ENCODE measurements at places on chromosomes 6 and 20.

DNA sequence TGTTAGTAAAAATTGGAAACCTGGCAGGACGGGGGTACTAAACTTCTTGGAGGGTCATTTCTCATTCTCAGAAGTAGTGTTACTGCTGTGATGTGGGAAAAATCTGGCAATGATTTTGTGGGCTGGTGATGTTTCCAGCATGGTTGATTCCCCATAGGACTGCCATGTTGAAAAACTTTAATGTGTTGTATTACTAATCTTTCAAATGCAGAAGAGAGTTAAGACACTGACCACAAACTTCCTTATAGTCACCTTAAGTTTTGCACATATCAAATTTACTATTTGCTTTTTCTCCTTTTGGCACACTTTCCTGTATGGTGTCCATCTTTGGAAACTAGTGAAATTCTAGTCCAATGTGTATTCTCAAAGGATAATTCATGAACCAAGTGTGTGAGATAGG, 236.2 kb upstream of the TAB2 start:
- H3K4me3 ChIP-seq: no peak overlapping the region
- DNase-seq: no peak
- peaks cover 3% of the 10 kb centered on the region for H3K36me3 ChIP-seq

DNA sequence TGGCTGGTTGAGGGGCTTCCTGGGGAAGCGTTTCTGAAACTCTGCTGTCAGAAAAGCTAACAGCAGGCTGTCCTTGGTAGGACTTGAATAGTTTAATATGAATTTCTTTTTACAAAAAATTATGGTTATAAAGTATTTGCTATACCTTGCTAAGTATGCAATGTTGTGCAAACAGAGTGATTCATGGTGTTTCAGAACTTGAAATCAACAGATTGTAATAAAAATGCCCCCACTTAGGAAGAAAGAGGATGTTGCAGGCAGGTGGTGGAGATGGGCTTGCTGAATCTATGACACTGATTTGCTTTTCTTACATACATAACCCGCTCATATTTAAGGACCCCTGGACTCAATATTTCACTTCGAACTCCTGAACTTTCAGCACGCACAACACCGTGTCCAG, 211.6 kb downstream of the THBS2 start:
- H3K36me3 ChIP-seq: no peaks in the 10 kb centered on the region
- no peak overlapping the region for H3K27ac ChIP-seq
- no peaks in the 10 kb centered on the region for H3K4me1 ChIP-seq
- no peaks in the 10 kb centered on the region for H3K27me3 ChIP-seq
- H3K4me3 ChIP-seq: no peak overlapping the region

DNA sequence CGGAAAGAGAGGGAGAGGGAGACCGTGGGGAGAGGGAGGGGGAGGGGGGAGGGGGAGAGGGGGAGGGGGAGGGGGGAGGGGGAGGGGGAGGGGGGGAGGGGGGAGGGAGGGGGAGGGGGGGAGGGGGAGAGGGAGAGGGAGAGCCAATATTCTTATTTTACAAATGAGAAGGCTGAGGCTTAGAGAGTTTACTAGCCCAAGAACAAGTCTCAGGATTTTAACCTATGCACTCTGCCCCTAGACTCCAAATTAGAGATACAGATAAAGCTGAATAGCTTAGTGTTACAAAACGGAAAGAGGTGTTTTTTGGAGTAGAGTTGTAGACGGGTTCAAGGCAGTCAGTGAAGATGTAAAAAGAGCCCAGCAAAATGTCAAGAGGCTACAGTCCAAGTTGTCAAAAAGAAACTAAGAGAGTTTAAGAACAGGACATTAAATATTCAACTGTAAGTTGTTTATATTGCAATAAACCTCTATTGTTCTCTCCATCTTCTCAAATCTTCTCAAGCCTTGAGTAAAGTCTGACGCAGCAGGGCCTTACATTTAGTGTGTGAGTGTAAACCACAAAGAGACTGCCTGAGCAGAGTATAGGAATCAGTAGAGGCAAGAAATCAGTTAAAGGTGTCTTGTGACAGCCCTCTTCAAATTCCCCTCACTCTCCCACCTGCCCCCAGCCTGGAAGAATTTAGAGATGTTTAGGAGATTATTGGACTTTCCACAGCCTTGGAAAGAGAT, 34.9 kb upstream of the AKIRIN2 start:
- H3K36me3 ChIP-seq: peaks cover 2% of the 10 kb centered on the region
- DNase-seq: peak; percentile 28
- H3K27me3 ChIP-seq: no peaks in the 10 kb centered on the region
- peaks cover 48% of the 10 kb centered on the region for H3K4me1 ChIP-seq
- peak overlapping the region; percentile 90 for H3K27ac ChIP-seq

GRCh38 chr20:6663751-6664388, 103.6 kb upstream of the BMP2 start:
- DNase-seq: no peak
- no peak overlapping the region for H3K27ac ChIP-seq
- H3K27me3 ChIP-seq: no peaks in the 10 kb centered on the region
- no peak overlapping the region for H3K4me3 ChIP-seq

- no peaks in the 10 kb centered on the region for H3K36me3 ChIP-seq
- H3K4me1 ChIP-seq: no peaks in the 10 kb centered on the region
- H3K27ac ChIP-seq: no peak overlapping the region
- DNase-seq: no peak
- no peaks in the 10 kb centered on the region for H3K27me3 ChIP-seq
- H3K4me3 ChIP-seq: no peak overlapping the region
Observed at GRCh38 chr6:91328241-91328640, 741.4 kb upstream of the MAP3K7 start.
